ENCODE measurements at places on chromosomes 3 and 15.

DNA sequence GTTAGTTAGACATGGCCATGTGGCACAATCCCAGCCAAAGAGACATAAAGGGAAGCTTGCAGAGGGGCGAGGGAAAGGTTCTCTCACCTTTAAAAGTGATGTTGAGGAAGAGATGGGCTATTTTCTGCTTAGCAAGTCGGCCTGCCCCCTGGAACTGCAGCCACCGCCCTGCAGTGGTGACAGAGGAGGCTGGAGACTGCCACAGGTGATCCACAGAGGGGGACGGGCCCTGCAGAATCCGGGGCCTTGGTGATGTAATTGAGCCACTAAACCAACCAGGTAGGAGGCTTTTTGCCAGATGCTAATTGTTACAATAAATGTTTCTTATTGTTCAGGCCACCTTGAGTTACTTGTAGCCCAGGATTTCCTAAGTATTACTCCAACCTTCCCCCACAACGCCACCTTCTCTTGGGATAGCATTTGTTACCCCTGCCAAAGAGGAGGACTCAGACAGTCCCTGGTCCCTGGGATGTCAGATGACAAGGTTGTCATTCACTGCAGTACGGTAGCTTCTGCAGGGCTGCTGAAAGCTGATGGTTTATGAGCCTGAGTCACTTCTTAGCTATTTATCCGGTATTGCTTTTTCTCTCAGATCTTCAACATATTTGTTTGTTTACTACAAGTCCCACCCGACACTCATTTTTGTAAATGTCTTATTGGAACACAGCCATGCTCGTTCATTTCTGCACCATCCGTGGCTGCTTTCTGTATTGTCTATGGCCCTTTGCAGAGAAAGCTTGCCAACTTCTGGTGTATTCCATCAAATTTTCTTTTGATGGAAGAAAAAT, 63.3 kb upstream of the SEC61A1 start:
- no peak for DNase-seq

DNA sequence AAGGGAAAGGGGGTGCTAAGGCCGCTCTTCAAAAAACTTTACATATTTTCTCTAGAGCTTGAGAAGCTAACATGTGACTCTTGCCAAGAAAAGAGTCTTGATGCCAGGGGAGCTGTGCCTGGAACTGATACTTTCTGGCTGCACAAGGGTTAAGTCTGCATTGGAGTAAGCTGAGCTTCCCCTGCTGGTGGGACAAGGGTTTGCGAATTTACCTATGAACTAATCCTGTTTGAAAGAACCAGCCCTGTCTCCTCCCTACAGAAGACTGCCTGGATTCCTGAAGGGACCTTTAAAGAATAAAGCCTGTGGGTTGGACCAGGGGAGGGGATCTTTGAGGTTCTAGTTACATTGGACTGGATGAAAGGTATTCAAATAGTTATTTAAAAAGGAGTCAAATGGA, 58.3 kb upstream of the EPHA3 start:
- no peak for DNase-seq

DNA sequence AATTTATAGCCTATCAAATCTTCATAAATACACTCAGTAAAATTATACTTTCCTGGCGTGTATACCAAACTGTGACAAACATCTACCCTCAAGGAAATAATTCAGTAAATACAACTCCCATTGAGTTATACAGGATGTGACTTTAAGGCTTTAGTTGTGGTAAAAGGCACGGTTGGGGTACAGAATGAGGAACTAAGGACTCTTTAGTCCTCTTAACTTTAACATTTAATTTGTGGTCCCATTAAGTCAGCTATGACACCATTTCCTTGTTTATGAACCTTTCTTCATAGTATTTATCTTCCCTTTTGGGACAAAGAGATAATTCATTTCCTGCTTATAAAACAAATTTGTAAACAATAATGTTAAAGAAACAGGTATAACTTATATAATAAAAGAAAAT, 30.2 kb downstream of the IFT80 start:
- DNase-seq = peak; percentile 17

DNA sequence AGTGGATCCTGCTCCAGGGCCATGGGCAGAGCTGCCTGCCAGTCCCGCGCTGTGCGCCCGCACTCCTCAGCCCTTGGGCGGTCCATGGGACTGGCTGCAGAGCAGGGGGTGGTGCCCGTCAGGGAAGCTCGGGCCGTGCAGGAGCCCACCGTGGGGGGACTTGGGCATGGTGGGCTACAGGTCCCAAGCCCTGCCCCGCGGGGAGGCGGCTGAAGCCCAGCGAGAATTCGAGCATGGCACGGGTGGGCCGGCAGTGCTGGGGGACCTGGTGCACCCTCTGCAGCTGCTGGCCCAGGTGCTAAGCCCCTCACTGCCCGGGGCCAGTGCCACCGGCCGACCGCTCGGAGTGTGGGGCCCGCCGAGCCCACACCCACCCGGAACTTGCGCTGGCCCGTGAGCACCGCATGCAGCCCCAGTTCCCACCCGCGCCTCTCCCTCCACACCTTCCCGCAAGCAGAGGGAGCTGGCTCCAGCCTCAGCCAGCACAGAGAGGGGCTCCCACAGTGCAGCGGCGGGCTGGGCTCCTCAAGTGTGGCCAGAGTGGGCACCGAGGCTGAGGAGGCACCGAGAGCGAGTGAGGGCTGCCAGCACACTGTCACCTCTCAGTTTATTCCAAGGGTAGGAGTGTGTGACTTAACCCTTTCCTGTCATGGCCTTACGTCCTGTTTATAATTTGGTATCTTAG, 129.3 kb downstream of the TMEM108 start:
- DNase-seq = no peak

- DNase-seq = no peak
Measured at GRCh38 chr15:88930579-88930978, 17.4 kb upstream of the MFGE8 start.

GRCh38 chr3:160968761-160969160, 136.4 kb downstream of the B3GALNT1 start:
- no peak for DNase-seq

GRCh38 chr3:128279601-128279880, 126.3 kb downstream of the EEFSEC start:
- DNase-seq = no peak

- no peak for DNase-seq
Measured at GRCh38 chr3:86774082-86774691, 216.8 kb downstream of the VGLL3 start.

GRCh38 chr3:45205126-45205525, 21.0 kb downstream of the TMEM158 start:
- DNase-seq = no peak

DNA sequence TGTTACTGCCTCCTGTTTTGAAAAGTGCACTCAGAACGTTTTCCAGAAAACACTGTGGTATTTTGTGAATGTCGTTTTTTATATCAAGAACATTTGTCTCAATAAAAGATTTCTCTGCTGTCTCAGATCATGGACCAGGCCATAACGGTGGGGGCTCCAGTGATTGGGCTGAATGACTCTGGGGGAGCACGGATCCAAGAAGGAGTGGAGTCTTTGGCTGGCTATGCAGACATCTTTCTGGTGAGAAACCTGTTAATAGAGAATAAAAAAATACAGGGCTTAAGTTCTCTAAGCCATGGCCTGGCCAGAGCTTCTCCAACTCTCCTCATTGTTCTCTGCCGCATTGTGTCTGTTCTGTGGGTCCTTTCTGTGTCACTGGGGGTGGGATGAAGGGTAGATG, 11.7 kb downstream of the PCCB start:
- no peak for DNase-seq

DNA sequence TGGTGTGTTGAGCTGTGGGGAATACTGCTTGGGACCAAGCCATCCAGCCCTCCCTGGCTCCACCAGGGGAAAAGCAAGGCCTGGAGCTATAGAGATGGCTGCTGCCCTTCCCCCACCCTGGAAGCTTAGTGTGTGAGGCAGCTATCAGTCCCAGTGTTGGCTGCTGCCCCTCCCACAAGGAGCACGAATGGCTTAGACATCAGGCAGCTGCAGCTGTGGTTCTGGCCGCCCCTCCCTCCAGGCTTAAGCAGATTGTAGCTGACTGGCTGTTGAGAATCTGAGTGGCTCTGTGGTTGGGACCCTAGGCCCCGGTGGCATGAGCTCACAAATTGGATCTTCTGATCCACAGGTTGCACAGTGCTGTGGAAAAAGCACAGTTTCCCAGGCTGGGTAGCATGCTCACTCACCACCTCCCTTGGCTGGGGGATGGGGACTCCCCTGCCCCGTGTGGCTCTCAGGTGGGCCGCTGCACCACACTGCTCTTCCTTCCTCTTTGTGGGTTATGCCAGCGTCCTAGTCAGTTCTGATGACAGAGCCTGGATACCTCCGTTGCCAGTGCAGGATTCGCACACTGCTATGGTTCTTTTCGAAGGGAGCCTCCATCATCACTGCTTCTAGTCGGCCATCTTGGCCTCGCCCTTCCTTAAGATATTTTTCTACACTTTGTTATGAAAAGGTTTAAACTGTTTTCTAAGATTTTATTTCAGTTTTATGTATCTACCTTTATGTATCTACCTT, 21.2 kb upstream of the SUCNR1 start:
- DNase-seq = no peak

- DNase-seq = no peak
Measured at GRCh38 chr15:51260202-51260601, 78.2 kb downstream of the CYP19A1 start.

DNA sequence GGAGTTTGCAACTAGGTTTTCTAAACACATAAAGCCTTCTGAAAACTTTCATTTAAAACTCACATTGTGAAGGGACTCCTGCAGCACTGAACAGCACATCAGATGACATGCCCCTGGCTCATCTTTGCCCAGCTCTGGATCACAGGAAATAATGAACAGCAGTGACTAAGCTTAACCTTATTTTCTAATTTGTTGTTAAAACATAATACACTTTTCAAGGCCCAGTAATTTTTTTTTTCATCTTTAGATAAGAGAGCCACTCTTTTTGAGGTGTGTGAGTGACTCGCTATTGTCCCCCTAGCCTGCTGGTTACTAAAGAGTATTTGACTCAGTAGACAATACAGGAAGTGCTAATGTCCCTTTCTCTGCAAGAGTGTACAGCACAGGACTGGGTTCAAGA, 204.0 kb downstream of the OSBPL10 start:
- DNase-seq = no peak

- no peak for DNase-seq
Measured at GRCh38 chr3:170745211-170745718, 124.7 kb downstream of the RPL22L1 start.

DNA sequence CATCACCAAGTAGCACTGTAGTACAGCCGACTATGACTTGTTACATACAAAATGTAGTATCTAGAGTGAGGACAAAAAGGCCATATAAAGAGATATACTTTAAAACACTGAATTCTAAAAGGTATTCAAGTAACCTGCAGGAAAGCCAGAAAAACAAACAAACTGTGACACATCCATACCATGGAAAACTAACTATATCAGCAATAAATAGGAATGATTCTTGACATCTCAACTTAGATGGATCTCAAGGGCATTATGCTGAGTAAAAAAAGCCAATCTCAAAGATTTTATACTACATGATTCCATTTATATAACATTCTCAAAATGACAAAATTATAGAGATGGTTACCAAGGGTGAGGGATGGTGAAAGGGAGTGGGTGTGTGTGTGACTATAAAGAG, 143.0 kb downstream of the PEAK1 start:
- DNase-seq = no peak

- DNase-seq = no peak
Measured at GRCh38 chr3:10928407-10928960, 64.1 kb upstream of the SLC6A1 start.

- no peak for DNase-seq
Measured at GRCh38 chr3:100517276-100517675, 24.9 kb downstream of the TMEM45A start.

- no peak for DNase-seq
Measured at GRCh38 chr3:149414557-149415231, 37.2 kb upstream of the TM4SF1 start.

- no peak for DNase-seq
Measured at GRCh38 chr15:48981941-48982340, 18.2 kb upstream of the SHC4 start.

GRCh38 chr3:144772372-144772771, 800.7 kb downstream of the DIPK2A start:
- no peak for DNase-seq

DNA sequence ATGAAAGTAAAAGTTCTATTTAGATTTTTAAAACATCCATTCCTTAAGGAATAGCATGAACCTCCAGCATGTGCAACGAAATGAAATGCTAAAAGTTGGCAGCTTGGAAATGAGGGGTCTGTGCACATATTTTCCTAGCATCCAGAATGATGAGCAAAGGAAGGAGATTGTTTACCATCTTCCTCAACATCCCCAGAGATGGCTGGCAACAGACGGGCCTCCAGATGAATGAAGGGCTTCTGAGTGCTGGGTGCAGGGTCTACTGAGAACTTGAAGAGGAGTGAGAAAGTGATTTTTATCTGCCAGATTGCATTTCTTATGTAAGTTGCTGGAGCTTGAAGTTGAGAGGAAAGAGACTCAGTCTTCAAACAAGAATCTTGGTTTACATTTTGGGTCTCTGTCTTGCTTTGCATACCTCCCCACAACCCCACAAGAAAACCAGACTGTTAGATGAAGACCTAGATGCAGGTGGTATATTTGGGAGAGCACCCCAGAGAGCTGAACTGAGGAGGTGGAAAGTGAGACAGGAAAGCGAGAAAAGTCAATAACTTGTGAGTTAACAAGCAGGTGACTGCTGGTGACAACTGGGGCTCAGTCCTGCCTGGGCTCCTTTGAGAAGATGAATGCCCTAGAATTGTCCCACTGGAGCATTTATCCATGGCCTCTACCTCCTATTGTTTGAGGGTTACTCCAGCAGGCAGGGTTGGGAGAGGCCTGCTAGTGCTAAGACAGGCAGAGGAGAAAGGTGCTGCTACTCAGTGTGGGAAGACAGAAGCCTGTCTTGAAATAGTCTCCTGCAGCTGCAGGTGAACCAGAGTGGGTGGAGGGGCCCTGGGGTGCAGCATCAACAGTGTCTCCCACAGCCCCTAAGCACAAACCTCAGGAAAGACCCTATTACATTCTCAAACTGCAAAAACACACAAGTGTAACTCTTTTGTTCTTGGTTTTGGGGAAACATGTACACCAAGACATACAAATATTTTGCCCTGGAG, 10.5 kb upstream of the CCK start:
- no peak for DNase-seq

GRCh38 chr3:196868297-196868661, 559 bp downstream of the SENP5 start:
- peak; percentile 2 for DNase-seq

GRCh38 chr3:99049164-99049563, 147.7 kb upstream of the DCBLD2 start:
- no peak for DNase-seq

DNA sequence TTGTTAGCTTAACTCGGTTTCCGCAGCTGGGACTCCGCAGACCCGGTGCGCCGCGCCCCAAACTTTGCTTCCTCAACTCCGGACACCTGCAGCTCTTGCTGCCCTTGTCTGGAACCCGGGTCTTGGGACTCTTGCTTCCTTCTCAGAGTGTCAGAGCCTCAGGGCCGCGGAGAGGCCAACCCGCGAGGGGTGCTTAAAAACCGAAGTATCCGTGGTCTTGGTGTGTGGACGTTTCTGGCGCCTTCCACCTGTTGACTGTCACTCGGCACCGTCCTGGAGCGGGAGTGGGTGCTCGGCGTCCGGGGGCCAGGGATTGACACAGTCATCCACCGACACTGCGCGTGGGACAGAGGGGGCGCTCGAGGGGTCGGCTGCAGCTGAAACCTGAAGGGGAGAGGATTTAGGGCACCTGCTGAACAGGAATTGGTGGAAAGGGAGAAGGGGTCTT, 386 bp downstream of the SQOR start:
- DNase-seq = peak; percentile 66

- no peak for DNase-seq
Measured at GRCh38 chr15:73628976-73629797, 4.0 kb downstream of the NPTN start.

- no peak for DNase-seq
Measured at GRCh38 chr3:138114431-138114918, 933 bp downstream of the DZIP1L start.

- DNase-seq = no peak
Measured at GRCh38 chr15:36080759-36081158, 498.7 kb upstream of the CDIN1 start.

Data from naive B cell (primary cell).